CD4-positive, alpha-beta T cell treated with Interleukin-17A for 1 hour (primary cell): ENCODE measurements at places on chromosomes 1 and 21.

DNA sequence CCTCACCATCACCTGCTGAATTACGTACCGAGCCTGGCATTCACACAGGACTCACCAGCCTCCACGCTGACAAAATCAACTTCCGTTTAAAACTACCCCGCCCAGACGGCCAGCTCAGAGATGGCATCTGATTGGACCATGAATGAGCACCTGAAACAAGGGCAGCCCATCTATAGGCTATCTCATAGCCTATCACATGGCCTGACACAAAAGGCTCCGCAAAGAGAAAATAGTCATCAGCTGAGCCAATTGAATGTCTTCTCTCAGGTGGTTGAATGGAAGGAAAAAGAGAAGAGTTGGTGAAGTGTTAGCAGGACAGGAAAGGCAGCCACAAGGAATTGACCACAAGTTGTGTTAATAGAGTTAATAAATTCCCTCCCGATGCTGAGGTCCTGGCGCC is 50.6 kb upstream of the ZC3H12A start:
- DNase-seq, result no peak

- no peak for DNase-seq
These were observed 217.9 kb downstream of the NTNG1 start for GRCh38 chr1:107358619-107359327.

DNA sequence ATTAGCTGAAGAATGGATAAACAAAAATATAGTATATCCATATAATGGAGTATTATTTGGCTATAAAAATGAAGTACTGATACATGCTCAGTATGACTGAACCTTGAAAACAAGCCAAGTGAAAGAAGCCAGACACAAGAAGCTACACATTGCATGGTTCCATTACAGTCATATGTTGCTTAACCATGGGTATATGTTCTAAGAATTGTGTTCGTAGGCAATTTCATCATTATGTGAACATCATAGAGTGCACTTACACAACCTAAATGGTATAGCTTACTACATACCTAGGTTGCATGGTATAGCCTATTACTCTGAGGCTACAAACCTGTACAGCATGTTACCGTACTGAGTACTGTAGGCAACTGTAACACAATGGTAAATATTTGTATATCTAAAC is 28.6 kb upstream of the FCAMR start:
- DNase-seq, result no peak

DNA sequence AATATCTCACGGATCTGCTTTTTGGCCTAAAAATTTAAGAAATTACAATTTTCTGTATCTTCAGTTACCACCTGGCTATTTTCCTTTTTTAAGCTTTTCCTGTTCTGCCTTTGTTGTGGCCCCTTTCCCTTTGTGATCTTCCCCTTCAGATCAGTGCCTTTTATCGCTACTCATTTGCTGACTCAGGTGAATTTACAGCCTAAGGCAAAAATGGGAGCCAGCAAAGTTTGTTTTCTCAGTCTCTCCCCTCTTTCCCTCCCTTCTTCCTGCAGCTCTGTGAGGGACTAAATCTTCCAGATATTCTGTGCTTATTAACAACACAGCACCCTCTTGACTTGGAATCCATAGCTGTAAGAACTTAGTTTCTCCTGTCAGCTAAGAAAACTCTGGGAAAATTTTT is 5.3 kb upstream of the PRRC2C start:
- no peak for DNase-seq

- no peak for DNase-seq
These were observed 534.9 kb upstream of the USP24 start for GRCh38 chr1:55749975-55750627.

DNA sequence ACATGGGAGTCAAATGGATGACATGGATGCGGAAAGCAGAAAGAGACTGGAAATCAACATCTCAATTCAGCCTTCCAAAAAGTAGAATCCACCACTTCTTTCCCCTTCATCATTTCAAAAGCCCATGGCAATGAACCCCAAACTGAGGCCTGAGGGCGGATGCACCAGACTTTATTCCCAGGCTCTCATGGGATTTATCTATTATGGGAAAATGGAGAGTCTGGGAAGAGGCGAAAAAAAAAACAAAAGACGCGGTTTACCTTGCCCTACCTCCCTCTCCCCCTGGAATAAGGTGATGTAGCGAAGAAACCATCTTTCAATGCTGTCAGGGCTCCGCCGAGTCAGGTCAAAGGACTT is 624 bp downstream of the KIFAP3 start:
- no peak for DNase-seq

GRCh38 chr1:6884652-6885153 is 99.4 kb downstream of the CAMTA1 start:
- no peak for DNase-seq

DNA sequence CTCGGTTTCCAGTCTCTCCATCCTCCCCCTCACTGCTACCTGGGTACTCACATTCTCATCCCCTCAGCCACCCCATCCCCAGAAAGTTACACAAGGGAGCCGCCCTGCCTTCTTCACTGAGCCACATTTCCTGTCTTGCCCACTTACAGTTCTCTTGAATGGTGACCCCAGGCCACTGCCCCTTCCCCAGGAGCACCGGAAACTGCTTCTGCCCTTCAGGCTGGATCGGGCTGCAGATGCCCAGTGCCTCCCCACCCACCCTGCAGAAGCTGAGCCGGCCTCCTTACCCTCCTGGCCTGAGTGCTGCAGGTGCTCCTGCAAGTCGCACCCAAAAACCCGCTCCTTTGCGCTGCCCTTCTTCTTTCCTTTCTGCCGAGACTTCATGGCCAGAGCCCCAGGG is 450 bp downstream of the ARHGAP30 start:
- peak; percentile 33 for DNase-seq

GRCh38 chr1:31593770-31594632 is 17.7 kb downstream of the TINAGL1 start:
- DNase-seq, result peak; percentile 58

- DNase-seq, result no peak
These were observed 8.5 kb downstream of the PRCC start for GRCh38 chr1:156775799-156776198.

- no peak for DNase-seq
These were observed 1.6 kb upstream of the DNMT3L start for GRCh38 chr21:44263221-44263760.

- DNase-seq, result no peak
These were observed 1.5 kb downstream of the PROX1 start for GRCh38 chr1:213989002-213989855.

GRCh38 chr1:6396998-6397397 is 3.4 kb upstream of the ACOT7 start:
- DNase-seq, result no peak

- no peak for DNase-seq
These were observed at the start of gene INSRR for GRCh38 chr1:156858959-156859522. Gene INSRR (minus strand): TSS chr1:156859117. CDS start chr1:156858621, 496 bp downstream.

- DNase-seq, result no peak
These were observed 56.5 kb downstream of the GABPA start for GRCh38 chr21:25791319-25791718.

GRCh38 chr1:13514821-13515220 is 1.0 kb upstream of the LRRC38 start:
- DNase-seq, result no peak

GRCh38 chr1:101221945-101222429 is 14.8 kb upstream of the S1PR1 start:
- no peak for DNase-seq

- DNase-seq, result no peak
These were observed 26.4 kb upstream of the VPS13D start for GRCh38 chr1:12203216-12204007.

- no peak for DNase-seq
These were observed 96.7 kb downstream of the ABCA4 start for GRCh38 chr1:94024104-94024792.

DNA sequence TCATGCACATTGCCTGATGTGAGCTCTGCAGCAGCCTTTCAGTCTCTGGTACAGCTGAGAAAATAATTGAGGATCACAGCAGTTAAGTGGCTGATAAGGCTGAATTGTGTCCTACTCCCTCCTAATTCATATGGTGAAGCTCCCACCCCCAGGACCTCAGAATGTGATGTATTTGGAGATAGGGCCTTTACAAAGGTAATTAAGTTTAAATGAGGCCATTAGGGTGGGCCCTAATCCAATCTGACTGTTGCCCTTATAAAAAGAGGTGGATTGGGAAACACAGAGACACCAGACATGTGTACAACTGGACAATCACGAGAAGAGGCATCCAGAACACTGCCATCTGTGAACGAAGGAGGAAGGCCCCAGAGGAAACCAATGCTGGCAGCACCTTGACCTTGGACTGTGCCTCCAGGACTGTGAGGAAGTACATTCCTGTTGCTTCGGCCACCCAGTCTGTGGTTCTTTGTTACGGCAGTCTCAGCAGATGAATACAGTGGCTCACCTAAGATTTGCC is 148.1 kb downstream of the TRABD2B start:
- DNase-seq, result no peak

DNA sequence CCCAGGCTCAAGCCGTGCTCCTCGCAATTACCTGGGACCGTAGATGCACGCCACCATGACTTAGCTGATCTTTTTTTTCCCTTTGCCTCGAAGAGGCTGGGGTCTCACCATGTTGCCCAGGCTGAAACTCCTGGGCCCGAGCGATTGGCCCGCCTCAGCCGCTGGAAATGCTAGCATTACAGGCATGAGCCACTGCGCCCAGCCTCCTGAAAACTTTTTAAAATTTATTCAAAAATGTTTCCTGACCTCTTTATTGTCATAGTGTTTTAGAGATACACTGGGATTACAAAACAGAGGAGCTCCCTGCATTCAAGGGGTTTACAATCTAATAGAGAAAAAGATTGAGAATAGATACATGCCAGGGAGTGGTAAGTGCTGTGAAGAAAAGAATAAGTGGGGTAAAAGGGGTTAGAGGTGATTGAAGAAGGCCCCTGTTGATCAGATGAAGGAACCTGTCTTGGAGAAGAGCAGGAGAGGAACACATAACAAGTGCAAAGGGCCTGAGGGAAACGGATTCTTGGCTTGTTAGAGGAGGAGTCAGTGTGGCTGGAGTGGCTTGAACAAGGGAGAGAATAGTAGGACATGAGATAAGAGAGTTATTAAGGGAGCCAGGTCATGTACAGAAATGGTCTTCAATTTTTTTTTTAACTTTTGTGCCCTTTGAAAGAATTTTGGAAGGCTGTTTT is 1.7 kb upstream of the TRIM33 start:
- DNase-seq, result no peak

- no peak for DNase-seq
These were observed 223.6 kb downstream of the SRGAP2C start for GRCh38 chr1:121408354-121408753.

DNA sequence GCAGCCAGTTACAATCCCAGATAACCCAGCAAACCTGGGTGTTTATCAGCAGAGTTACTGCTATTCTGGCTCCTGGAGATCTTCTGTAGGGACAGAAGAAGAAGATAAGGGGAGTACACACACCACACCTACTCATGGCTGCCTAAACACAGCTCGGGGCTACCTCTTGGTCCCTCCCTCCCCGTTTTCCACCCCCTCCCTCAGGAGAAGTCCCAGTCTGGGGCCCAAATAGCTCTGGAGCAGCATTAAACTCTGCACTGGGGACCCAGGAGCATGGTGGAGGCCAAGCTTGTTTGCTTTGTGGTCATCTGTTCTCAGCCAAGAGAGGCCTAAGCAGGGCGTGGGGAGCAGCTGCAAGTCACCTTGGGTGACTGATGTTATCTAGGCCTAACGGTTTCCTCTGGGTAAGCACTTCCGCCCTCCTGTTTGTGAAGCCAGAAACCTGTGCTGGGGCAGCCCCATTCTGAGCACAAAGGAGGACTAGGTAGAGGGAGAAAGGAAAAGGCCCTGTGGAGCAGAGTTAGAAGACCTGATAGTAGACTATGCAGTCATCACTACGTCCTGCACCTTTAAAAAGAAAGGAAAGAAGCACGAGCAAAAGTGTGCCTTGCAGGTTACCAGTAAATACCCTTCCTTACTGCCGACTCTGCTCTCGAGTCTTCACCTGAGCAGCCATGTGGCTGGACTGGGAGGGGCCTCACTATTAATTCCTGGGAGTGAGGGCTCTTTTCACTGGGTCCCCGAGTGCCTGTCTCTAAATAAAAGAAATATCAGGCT is 2.0 kb upstream of the RCSD1 start:
- DNase-seq, result peak; percentile 86

DNA sequence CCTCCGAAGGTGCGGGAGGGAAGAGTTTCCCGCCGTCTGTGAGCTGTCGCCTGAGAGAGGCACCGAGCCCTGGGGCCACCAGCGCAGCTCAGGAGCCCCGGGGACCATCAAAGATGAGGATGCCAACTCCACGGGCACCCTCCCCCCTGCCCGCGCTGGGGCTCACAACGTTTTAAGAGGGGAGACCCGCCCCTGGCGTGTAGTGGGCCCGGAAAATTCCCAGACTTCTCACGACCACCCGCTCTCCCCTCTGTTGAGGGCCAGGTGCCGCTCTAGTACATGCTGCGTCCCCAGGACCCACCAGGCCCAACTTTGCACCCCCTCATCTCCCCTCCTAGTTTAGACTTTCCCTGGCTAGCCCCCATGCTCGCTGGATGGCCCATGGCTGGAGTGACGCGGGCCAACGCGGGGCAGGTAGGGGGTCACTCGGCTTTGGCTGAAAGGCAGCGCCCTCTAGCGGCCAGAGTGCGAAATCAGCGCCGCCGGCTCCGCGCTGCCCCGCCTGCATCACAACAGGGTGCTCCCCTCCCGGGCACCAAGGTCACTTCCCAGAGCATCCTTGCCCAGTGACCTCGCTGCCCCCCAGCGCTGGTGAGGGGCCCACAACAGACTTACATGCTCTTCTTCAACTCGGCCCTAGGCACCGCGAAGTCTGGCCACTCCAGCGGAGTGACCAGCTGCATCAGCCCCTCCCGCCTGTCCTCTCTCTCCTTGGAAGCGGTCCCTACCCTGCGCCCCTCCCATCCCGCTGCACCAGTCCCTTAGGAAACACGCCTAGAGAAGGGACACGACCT is 1.8 kb downstream of the CD160 start:
- peak; percentile 71 for DNase-seq

DNA sequence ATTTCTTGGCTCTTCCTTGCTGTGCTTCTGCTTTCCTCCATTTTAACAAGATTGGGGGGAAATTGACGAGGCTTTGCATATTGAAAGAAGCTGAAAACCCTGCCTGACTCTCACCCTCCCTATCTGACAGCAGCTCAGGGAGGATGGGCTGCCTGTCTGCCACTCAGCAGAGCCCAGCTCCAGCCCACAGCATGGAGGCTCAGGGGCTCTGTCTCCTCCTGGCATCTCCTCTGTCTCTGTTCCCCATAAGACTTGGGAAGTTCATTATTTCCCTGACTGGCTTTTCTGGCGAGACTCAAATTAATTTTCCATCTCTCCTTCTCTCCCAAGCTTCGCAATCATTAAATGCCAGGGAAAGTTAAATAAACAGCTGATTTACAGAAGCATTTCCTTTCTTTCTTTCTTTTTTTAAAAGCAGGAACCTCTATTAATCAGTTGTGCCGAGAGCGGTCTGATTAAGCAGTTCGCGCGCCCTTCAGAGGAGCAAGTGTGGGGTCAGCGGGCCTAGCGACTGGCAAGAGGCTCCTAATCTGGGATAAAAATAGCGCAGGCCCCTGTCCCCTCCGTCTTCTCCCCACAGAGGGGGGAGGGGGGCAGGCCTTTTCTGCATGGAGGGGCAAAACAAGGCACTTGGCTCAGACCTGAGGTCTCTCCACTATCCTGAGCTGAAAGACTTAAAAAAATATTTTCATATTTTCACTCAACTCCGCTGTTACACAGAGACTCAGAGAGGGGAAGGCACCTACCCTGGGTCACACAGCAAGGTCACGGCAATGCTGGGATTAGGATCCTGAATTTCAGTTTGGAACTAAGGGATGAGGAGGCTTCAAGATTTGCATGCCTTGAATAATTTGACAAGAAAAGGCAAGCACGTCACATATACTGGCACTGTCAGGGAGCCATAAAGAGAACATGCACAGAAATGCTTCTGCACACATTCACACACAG is 170.4 kb downstream of the ACTL8 start:
- no peak for DNase-seq
